AG04450 (cell line): ENCODE measurements at places on chromosomes 5 and 9.

DNA sequence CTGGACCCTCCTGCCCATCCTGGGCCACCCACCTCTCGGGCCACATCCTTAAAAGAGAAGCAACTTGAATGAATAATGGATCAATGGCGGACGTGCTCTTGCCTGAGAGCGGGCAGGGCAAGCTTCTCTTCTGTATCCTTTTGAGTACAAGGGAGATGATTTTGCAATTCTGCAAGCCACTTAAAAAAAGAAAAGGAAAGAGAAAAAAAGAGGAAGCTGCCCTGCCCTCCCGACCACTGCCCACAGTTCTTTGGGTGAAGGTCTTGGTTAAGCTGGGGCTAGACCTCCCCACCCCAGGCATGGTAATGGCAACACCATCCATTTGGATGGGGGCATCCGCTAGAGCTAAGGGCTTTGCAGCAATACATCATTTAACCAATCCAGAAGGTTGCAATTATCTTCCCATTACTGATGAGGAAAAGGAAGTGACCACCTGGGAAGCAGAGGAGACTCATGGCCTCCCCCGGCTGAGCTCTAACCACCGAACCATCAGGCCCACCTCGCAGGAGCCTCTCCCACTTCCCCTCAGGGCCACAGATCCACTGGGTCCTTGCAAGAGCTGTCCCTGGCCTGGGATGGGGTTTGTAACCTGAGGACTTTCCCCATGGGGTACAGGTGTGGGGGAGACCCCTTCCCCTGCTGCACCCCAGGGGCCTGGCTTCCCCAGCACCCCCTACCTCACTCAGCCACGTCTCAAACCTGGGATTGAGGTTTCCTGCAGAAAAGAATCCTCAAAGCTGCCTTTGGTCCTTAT is 27.8 kb upstream of the LAMC3 start:
- no peak for DNase-seq

- DNase-seq: no peak
These were observed 183.0 kb upstream of the FTMT start for GRCh38 chr5:121668635-121669034.

DNA sequence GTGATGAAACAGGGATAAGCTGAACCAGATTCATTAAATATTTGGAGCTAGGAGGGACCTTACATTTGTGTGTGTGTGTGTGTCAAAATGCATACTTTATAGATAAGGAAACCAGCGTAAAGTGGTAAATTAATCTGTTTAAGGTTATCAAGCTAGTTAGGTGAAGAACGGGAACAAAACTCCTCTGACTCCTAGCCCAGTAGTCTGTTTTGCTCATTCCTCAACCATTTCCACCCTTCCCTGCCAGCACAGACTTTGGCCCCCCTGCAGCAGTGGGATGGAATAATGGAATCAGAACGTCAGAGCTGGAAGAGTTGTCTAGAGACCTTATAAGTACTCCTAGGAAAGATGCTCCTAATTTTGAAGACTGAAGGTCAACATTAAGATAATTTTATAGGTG is 6.5 kb downstream of the AGXT2 start:
- DNase-seq: no peak

- no peak for DNase-seq
These were observed 41.8 kb downstream of the APC start for GRCh38 chr5:112779531-112779930.

GRCh38 chr5:137960141-137960540 is 70.9 kb downstream of the PKD2L2 start:
- no peak for DNase-seq

- no peak for DNase-seq
These were observed 7.8 kb upstream of the IL12B start for GRCh38 chr5:159338118-159338517.

DNA sequence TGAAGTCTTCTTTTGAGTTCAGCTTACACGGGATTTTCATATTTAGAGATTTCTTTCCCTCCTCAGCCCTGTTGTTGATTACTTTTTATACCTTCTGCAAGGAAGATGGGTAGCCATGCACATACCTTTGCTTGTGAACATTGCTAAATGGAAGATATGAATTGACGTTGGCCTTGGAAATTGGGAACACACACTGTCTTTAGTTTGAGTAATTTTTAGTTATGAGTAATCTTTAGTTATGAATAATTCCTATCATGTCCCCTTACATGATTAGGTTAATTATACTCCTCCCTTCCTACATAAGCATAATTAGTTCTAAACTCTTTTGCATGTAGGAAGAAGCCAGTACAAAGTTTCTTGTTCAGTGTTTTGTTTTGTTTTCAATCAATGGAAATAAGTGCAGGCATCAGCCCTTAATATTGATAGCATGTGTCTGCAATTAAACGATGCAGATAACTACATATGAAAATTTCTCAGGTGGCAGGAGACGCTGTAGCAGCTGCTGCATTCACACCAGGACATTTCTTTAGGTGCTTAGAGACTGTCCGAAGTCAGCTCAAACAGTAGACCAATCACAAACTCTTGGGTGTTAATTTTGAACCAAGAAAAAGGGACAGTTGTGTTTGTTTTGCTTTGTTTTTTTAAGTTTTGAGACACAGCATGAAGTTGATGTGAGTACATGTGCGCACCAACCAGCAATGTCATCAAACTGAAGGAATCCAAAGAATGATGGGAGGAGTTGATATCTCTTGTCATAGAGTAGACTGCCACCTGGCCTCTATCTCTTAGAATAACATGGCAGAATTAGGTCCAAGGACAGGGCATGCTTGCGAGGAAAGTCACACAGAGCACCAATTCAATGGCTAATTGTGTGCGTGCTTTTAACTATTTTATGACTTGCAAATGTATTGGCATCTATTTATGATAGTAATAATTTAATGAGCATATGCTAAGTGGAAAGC is 51.4 kb downstream of the SMARCA2 start:
- no peak for DNase-seq

GRCh38 chr5:45696206-45696836 is at the start of gene HCN1:
TSS of gene HCN1 (minus strand) at chr5:45696380.
- DNase-seq: no peak

GRCh38 chr9:97873882-97874281 is 20.9 kb downstream of the FOXE1 start:
- DNase-seq: no peak

DNA sequence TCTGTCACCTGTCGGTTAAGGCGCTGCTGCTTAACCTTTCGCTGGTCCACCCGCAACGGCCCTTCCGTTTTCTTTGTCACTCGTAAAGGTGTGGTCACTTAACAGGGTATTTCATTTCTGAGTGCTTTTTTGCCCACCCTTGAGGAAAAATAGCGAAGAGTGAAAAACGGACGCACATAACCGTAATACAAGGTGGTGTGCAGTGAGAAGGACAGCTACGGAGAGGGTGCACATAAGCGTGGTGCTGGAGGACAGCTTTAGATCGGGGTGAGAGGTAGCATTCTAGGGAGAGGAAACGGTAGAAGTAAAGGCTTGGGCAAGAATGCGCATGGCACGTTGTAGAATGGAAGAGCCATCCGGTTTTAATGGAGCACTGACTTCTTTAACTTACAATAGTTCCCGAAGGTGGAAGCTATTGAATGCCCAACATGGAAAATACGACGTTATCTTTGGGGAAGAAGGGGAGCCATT is 761 bp downstream of the CCT5 start:
- no peak for DNase-seq

- DNase-seq: no peak
These were observed 53.2 kb downstream of the FAM114A2 start for GRCh38 chr5:153985498-153985897.

GRCh38 chr5:137995749-137996128 is 37.1 kb downstream of the FAM13B start:
- DNase-seq: no peak

DNA sequence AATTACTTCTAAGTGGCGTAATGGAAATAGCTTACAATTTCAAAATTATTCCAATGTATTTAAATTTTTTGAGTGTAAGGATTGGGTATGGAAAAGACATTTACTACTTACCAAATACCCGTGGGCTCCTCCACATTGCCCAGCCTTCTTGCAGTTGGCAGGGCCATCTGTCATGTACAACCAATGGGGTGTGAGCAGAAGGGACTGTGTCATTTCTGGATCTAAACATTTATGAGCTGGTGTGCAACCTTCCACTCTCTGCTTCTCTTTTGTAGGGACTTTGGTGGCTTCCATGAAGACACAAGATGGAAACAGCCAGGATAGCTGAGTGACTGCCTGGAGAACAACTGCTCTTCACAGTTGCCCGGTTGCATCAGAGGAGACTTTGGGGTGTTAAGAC is 40.8 kb downstream of the FRMD3 start:
- DNase-seq: no peak

DNA sequence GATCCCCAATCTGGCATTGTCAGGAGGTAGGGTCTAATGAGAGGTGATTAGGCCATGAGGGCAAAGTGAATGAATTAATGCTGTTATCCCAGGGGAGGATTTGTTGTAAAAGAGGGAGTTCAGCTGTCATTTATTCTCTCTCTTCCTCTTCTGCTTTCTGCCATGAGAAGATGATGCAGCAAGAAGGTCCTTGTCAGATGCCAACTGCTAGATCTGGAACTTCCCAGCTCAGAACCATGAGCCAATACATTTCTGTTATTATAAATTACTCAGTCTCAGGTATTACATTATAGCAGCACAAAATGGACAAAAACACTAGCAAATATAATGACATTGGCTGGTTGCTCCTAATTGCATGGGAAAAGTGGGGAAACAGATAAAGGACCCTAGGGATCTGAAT is 15.6 kb upstream of the BICD2 start:
- no peak for DNase-seq

DNA sequence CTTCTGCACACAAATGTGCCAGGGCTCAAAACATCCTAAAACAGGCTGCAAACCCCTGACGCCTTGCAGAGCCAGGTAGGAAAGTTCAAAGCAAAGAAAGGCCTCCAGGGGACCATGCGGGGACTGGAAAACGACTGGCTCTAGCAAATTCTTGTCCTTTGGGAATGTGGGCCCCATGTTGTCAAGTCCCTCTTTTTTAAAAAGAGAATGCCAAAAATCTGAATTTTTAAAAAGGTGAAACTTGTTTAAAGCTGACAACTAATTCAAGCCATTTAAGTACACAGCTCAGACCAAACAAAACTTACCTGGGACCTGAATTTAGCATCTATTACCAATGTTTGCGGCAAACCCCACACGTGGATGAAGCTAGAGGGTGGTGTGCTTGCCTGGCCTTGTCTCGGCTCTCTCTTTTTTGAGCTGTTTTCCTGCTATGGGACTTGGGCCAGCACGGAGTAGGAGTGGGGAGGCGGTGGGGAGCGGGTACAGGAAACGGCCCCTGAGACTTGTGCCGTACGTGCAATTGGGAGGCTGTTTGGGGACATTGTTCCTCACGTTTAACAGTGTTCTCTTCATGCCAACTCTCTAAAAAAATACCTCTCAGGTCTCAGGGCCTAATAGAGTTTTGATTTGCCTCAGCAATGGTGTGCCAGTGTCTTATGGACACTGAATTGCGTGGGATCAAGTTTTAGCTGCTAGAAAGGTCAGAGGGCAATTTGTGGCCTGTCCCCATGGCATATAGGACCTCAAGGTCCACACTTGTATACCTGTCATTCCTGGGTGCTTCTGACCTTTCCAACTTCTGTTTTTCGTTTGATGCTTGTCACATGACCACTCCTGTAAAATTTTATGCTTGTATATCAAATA is 15.1 kb upstream of the PHF19 start:
- no peak for DNase-seq

GRCh38 chr9:127021664-127022363 is 100.6 kb downstream of the ANGPTL2 start:
- peak; percentile 98 for DNase-seq

DNA sequence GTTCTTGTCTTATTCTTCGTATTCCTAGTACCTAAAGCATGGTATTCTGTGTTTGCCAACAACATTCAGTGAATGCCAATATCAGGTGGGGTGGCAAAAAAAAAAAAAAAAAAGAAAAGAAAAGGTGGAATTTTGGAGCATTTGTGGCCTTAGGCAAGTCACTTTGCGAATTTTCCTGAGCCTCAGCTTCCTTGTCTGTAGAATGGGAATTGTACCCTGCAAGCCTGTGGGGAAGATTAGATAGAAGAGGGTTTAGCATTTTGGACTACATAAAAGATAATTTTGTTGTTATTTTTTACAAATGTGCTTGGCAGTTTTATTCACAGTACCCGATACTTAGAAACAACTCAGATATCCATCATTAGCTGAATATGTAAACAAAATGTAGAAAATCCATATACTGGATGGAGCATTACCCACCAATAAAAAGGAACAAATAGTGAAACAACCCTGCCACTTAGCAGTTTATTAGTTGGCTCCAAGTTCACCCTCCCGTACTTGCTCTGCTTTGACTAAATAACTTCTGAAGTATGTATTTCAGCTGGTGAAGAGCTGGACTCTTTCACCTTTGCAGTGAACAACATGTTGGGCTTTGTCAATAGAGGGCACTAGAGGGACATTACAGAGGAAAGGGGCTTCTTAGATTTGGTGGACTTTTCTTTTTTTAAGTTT is 13.6 kb downstream of the UBE2D2 start:
- DNase-seq: no peak

DNA sequence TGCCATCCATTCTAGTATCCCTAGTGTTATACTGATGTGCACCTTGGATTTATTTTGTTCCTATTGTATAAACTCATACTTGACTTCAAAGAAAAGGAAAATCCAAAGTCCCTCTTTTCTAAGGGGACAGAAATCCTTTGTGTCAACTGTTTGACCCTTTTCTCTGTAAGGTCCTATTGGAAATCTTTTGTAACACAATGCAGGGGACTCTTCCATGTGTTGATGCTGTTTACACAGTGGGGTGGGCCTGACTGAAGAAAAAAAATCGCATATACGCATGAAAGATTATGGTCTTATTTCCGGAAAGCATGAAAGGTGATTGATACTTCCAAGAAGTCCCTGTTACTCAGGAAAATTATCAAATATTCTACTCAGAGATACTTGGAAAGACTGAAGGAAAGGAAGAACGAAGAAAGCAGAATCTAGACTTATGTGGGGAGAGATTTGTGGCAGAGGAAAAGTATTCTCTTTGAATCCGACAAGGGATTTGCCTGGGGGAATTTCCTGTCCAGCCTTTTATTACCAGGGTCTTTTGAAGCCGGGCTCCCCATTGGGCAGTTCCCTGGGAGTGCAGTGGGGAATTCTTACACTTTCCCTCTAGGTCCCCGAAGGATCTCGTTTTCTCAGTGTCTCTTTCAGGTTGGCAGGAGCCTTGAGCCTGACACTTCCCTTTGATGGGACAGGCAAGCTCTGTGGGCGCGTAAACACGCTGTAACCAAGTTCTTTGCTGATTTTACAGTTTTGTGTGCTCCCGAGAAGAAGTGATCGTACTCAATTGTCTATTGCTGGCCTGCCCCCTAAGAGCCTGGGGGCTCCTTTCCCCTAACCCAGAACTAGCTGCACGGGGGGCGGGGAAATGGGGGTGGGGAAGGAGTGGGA is 779 bp upstream of the VCAN start:
- no peak for DNase-seq
